Karpas-422 (cell line): ENCODE measurements at places on chromosomes 13 and 19. TPM values are rescaled to one million over a fixed set of nuclear protein-coding genes. Genes with fewer than 3 reads are reported as not detected.

The C5AR2 gene
- total RNA-seq, result 1.1 TPM in 1 of 2 replicates, not detected in the other

The FUT1 gene
- not detected in 2 replicates for total RNA-seq

The EXOC3L2 gene
- not detected in 2 replicates for total RNA-seq

The GPR4 gene
- total RNA-seq, result 0.26 and 0.83 TPM in 2 replicates

The ZNF415 gene
- 9.1 and 11.1 TPM in 2 replicates for total RNA-seq

The ZNF528 gene
- total RNA-seq, result 9.8 and 11.1 TPM in 2 replicates

The ZNF773 gene
- total RNA-seq, result 19.4 and 25.2 TPM in 2 replicates

- DNase-seq, result no peak
Measured at GRCh38 chr19:29893606-29894284, 48.3 kb upstream of the URI1 start.

GRCh38 chr19:1748115-1748872, 5.0 kb upstream of the ONECUT3 start:
- no peak for DNase-seq

DNA sequence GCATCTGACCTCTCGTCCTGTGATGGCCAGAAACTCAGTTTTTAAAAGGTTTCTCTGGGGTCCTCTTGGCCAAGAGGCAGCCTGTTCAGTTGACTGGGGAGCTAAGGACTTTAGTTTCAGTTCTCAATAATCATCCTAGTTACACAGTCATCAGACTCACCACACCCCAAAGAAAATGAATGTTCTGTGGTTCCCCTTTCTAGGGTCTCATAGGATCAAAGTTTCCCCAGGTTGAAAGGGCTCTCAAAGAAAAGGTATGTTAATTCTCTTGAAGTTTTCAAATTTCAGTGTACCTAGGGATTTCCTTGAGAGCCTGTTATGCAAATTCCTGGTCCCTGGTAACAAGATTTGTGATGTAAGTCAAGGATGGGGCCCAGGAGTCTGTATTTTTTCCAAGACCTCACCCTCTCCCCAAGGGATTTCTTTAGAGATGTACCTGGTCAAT, 94.9 kb downstream of the FAM216B start:
- DNase-seq, result peak; percentile 59

DNA sequence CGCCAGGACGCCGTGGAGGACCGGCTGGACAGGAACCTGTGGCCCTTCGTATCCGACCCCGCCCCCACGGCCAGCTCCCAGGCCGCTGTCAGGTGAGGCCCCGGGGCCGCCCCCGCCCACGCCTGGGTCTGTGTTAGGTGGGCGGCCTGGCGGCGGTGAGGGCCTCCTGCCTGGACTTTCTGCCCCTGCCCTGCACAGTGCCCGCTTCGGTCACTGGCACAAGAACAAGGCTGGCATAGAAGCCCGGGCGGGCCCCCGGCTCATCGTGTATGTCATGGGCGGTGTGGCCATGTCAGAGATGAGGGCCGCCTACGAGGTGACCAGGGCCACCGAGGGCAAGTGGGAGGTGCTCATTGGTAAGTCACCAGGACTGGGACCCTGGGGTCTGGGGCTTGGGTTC, 10.2 kb downstream of the STXBP2 start:
- DNase-seq, result no peak

DNA sequence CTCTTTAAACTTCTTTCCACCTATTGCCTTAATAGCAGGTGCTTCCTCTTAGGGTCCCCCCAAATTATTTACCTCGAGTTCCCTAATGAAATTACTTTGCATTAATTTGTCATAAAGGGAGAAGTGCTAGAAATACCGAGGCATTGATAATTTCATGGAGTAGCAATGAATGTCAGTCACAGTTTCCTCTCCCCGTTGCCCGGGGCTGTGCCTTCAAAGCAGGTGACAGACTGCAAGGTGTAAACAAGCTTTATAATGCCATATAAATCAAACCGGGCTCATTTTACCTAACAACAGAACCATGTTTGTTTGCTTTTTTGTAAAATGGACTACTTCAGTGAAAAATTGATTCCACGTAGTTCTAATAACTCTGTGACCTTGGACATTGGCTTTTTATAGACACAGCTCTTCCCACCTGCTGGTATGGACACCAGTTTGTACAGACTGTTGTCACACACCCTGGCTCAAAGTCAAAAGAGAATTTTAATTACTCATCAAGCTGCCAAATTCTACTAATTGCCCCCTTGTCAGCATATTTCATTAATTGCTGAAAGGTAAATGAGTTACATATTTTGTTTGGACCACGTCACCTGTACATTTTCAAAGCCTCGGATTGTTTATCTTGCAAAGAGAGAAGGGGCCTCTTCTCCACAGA, 171.1 kb downstream of the STK24 start:
- no peak for DNase-seq

- DNase-seq, result no peak
Measured at GRCh38 chr13:25762795-25763377, 288.9 kb downstream of the SHISA2 start.

GRCh38 chr13:39100996-39101738, 62.9 kb downstream of the NHLRC3 start:
- peak; percentile 22 for DNase-seq

GRCh38 chr19:43700395-43701000, 15.4 kb upstream of the IRGC start:
- no peak for DNase-seq

GRCh38 chr13:41488124-41488523, 30.8 kb downstream of the RGCC start:
- DNase-seq, result no peak

- DNase-seq, result no peak
Measured at GRCh38 chr13:52936806-52937205, 88.4 kb upstream of the PCDH8 start.

DNA sequence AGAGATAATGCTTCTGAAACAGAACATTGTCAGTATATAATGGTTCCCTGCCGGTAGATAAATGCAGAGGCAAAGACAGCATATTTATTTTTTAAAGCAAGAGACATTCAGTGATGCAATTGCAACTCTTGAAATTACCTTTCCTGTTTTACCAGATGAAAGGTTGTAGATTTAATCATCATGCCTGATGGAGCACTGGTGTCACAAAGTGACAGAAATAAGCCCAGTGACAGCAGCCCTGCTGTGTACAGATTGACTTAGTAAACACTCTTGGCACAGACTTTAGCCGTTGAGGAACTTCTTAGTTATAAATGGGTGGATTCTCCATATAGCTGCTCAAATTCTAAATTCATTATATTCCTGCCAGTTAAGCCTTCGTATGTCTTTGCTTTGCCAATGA, 172.5 kb downstream of the ITGBL1 start:
- no peak for DNase-seq

DNA sequence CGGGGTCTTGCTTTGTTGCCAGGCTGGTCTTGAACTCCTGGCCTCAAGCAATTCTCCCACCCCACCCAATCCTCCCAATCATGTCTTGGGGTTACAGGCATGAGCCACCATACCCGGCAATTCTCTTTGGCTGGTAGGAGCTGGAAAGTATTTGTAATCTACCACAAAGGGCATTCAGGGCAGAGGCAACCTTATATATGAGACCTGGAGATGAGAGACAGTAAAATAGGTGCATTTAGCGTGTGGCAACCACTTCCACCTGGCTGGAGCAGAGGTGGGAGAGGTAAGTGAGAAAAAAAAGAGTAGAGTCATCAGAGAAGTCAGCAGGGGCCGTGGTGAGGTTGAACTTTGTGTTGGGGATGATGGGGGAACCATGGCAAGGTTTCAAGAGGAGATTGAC, 36.8 kb downstream of the VAV1 start:
- no peak for DNase-seq

DNA sequence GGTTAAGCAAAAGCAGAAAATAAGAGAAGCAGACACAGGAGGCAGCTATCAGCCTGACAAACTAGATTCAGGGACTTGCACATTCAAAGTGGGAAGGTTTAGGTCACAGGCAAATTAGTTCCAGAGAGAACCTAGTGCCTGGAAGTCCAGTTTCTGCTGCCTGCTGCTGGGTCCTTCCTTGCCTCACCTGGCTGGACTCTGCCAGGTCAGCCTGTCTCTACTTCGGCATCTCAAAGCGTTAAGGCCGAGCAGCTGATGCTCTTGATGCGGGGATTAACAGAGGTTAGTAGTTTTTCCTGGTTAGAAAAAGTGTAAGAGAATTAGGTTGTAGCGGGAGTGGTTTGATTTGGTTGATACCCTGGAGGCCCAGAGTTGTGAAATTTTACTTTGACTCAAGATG, 52.0 kb downstream of the KLF5 start:
- no peak for DNase-seq

GRCh38 chr19:49415102-49415809, 8.0 kb downstream of the PTH2 start:
- peak; percentile 89 for DNase-seq

DNA sequence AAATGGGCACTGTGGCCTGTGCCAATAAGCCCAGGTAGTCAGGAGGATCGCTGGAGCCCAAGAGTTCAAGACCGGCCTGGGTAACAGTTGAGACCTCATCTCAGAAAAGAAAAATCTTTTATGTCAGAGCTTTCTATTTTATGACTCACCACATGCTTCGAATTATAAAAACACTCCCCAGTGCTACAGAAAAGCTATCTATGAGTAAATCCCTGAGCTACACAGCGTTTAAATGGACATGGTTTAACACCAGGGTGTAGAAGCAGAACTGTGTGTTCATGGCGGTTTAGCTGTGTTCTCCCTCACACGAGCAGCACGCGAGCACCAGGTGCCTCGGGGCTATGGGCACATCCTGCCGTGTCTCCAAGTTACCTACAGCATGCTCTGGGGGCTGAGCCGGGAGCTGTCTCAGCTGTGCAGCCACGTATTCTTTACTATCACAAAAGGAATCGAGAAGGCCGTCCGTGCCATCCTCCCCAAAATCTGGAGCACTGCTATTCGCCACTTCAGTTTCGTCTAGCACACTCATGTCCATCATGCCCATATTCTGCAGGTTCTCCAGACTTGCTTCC, 6.7 kb downstream of the SAFB2 start:
- no peak for DNase-seq

DNA sequence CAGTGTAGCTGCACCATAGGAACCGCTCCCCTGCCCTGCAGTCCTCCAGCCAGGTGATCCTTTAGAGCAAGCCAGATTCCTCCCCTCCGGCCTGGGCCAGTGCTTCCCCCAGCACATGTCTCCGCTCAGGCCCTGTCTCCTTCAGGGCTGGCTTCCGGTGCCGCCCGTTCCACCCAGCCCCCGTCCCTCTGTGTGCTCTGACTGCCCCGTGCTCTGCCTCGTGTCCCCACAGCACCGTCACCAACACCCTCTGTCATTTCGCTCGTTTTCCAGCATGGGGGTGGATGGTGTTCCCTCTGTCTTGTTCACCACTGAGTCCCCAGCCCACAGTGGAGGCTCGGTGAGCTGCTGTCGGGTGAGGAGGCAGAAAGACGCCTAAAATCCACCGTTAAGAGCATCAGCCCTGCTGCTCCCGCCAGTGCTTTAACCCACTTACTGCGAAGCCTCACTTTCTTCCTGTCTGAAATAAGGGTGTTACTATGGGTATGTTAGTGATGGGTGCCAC, 54.5 kb downstream of the TSSK6 start:
- peak; percentile 58 for DNase-seq

DNA sequence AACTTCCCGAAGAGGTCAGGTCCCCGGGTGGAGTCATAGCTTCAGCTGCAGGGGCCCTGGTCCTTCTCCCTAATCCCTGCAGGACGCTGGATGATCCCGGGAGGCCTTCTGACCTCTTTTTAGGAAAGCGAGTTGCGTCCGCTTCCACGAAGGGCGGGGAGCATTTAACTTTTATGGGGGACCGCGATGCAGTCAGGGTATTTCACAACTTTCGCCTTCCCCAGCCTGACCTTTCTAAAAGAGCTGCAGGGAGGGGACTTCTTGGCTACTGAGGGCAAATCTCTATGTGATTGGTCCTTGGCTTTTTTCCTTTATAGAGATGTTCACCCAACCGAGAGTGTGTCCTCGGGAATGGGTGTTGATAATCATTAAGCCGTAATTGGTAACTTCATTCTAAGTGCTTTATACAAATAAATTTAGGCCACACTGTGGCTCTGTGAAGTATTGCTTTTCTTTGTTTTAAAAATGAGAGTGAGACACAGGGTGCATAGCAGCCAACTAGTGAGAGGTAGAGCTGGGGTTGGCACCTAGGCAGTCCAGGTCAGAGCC, 778 bp downstream of the ZNF230 start:
- DNase-seq, result peak; percentile 62

GRCh38 chr13:23695711-23696464, 125.7 kb downstream of the TNFRSF19 start:
- peak; percentile 85 for DNase-seq

- no peak for DNase-seq
Measured at GRCh38 chr13:101830035-101830434, 377.6 kb downstream of the ITGBL1 start.

DNA sequence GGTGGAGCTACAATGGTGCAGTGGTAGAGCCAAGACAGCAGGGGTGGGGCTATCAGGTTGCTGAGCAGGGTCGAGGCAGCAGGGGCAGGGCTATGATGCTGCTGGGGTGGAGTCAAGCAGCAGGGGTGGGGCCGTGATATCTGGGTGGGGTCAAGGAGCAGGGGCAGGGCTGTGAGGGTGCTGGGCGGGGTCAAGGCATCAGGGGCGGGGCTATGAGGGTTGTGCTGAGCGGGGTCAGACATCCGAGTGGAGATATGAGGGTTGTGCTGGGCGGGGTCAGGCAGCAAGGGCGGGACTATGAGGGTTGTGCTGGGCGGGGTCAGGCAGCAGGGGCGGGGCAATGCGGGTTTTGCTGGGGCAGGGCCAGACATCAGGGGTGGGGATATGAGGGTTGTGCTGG, 14.7 kb downstream of the HCN2 start:
- peak; percentile 88 for DNase-seq
